ENCODE measurements at places on chromosomes 12 and 14.

GRCh38 chr12:67784831-67785230, 136.3 kb downstream of the DYRK2 start:
- no peak for DNase-seq

- DNase-seq = peak; percentile 2
These were observed 50.7 kb upstream of the MAP1LC3B2 start for GRCh38 chr12:116508145-116509121.

DNA sequence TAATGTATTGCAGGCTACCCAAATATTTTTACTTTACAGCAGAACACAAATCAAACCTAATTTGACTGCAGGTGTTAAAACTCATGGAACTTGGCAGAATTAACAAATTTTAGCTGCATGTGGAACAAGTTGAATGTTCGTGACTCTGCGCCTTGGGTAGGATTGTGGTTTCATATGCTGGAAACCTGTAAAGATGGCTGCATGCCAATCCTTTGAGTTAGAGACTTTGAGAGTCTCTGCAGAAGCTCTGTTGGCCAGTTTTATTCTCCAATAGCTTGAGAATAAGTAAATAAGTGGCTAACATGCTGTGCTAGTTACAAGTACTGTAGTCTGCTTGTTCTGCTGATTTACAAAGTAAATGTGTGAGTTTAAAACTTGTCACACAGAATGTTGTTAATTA, 77.8 kb downstream of the PDE6H start:
- DNase-seq = no peak

- DNase-seq = no peak
These were observed 10.4 kb upstream of the GPR132 start for GRCh38 chr14:105075379-105076295.

DNA sequence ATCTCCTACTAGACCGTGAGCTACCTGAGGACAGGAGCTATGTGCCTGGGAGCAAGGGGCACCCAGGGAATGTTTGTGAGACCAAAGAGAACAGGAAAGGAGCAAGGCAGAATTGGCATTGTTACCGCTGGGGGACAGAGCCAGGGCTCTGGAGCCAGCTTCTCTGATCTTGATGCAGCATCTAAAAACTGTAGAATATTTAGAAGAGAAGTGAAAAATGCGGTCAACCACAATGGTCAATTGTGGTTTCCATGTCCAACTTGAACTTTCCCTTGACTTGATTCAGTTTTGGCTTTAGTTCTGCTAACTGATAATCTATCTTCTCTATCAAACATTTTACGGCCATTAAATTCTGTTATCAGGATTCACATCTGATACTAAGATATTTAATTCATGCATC, 201.2 kb downstream of the ANO4 start:
- no peak for DNase-seq

DNA sequence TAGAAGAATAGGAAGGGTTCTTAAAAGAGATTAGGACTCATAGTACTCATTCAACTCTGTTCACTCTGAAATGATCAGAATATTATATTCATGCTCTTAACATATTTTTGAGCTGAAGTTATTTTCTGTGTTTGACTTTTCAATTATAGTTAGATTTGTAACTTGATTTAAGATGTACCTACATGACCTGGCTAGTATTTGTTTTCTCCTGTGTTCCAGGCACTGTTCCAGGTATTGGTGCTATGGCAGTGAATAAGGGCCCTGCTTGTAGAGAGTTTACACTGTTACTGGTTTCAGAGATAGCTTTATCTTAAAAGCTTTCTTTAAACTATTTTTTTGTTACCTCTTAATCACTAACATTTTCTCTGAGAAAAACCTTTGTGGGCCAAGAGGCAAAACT, 19.1 kb upstream of the SLC17A8 start:
- no peak for DNase-seq

DNA sequence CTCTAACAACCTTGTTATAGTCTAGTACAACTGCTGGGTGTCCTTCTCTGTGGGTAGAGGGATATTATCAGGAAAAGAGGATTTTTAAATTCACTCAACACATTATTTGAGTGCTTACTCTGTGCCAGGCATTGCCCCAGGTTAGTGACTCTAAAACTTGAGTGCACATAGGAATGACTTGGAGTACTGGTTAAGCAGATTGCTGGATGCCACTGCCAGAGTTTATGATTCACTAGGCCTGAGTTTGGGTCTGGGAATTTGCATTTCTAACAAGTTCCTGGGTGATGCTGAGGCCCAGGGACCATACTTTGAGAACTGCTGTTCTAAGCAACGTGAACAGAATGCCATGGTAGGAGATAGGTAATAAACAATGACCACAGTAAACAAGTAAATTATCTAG, 96.6 kb downstream of the CFAP54 start:
- DNase-seq = no peak

GRCh38 chr14:105383083-105383730, 15.1 kb upstream of the TEX22 start:
- DNase-seq = no peak

- no peak for DNase-seq
These were observed 21.1 kb downstream of the PLEKHG3 start for GRCh38 chr14:64725261-64725815.

DNA sequence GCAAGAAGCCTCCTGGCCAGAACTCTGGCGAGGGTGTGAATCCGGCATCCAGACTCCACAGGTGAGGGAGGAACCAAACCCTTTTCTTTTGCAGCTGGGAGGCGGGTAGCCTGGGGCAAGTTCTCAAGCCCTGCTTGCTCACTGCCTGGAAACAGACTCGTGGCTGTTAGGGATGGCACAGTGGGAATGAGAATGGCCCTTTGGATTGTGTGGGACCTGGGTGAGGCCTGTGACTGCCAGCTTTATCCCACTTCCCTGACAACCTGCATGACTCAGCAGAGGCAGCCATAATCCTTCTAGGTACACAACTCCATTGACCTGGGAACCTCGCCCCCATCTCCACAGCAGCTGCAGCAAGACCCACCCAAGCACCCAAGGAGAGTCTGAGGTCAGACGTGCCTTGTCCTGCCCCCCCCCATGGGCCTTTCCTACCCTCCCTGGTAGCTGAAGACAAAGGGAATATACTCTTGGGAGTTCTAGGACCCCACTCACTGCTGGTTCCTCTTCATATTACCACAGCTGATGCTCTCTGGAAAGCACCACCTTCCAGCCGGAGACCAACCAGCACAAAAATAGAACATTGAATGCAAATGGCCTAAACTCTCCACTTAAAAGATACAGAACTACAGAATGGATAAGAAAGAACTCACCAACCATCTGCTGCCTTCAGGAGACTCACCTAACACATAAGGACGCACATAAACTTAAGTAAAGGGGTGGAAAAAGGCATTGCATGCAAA, 5.1 kb upstream of the GPR33 start:
- no peak for DNase-seq

DNA sequence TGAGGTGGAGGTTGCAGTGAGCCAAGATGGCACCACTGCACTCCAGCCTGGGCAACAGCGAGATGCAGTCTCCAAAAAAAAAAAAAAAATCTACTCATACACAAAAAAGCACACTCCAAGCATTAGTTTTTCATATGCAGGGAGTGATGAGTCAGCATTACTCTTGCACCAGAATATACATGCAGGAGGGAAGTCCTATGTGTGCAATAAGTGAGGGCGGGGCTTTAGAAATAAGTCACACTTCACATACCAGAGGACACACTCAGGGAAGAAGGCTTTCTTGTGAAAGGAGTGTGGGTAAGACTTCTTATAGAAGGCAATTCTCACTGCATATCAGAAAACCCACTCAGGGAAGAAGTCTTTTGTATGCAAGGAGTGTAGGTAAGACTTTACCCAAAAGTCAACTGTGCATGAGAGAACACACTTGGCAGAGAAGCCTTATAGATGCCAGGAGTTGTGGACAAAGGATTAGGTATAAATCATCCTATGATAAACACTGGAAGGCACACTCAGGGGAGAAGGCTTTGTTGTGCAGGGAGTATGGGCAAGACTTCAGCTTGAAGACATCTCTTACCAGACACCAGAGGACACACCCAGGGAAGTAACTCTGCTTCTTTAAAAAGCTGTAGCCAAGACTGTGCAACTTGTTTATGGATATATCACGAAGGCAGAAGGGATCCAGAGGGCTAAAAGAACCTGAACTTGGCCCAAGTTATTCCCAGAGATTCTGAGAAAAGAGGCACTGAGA, 50.5 kb downstream of the ATF7 start:
- DNase-seq = no peak

DNA sequence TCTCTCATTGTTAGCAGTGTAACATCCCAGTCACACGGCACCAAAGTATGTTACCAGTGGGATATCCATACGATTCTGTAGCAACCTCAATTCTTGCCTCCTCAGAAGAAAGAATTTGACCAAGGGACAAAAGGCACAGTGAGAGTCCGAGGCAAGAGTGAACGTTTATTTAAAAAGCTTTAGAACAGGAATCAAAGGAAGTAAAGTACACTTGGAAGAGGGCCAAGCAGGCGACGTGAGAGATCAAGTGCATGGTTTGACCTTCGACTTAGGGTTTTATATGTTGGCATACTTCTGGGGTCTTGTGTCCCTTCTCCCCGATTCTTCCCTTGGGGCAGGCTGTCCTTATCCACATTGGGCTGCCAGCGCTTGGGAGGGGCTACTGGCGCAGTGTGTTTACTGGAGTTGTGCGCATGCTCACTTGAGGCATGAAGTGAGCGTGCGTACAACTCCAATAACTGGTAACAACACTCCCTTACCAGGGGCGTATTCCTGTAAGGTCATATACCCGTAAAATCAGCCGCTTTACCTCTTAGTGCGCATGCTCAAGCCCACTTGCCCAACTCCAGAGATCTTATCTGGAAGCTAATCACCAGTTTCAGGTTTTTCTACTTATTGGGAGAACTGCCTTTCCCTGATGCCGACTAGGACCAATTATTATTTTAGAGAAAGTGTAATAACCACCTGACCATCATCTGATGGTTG, 71.7 kb downstream of the FAR2 start:
- no peak for DNase-seq

Measured in T-helper 9 cell (primary cell).